ENCODE measurements at places on chromosomes 5 and 9. TPM values are rescaled to one million over a fixed set of nuclear protein-coding genes. Genes with fewer than 3 reads are reported as not detected.

DNA sequence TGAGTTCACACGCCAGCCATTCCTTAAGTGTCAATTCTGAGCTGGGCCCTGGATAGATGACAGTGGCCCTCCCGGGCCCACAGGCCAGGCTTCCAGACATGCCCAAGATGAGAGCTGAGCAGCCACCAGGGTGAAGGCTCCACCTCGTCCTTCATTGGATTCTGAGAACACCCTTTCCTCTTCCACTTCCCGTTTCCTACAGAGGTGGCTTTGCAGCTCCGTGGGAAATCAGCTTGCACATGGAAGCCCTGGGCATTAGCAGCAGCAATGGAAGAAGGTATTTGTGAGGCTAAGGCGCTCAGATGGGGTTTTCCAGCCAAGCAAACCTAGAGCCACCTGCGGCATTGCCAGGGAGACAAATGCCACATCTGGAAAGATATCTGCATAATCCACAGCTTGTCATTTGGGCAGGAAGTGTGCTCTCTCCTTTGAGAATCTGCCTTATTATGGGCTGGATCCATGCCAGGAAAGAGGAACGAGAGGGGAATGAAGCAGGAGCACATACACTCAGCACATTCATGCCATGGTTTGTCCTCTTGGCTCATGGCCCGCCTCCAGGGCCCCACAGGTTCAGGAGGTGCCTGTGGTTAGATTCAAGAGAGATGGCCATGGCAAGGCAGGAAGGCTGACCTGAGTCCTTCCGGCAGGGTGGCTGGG, 34.1 kb downstream of the CFAP77 start:
- no peak overlapping the region for H3K27ac ChIP-seq
- H3K4me1 ChIP-seq, result no peaks in the 10 kb centered on the region
- H3K36me3 ChIP-seq, result no peaks in the 10 kb centered on the region
- peaks cover 69% of the 10 kb centered on the region for H3K27me3 ChIP-seq
- no peak overlapping the region for H3K4me3 ChIP-seq

DNA sequence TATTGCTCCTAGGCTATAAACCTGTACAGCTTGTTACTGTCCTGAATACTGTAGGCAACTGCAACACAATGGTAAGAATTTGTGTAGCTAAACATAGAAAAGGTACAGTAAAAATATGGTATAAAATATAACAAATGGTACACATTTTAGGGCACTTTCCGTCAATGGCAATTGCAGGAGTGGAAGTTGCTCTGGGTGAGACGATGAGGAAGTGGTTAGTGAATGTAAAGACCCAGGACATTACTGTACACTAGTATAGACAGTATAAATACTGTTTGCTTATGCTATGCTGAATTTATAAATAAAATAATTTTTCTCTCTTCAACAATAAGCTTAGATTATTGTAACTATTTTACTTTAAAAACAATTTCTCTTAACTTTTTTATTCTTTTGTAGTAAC, 15.6 kb upstream of the ADRB2 start:
- no peak overlapping the region for H3K4me3 ChIP-seq
- H3K27ac ChIP-seq, result no peak overlapping the region
- H3K4me1 ChIP-seq, result peaks cover 2% of the 10 kb centered on the region
- no peak for DNase-seq
- H3K36me3 ChIP-seq, result no peaks in the 10 kb centered on the region

DNA sequence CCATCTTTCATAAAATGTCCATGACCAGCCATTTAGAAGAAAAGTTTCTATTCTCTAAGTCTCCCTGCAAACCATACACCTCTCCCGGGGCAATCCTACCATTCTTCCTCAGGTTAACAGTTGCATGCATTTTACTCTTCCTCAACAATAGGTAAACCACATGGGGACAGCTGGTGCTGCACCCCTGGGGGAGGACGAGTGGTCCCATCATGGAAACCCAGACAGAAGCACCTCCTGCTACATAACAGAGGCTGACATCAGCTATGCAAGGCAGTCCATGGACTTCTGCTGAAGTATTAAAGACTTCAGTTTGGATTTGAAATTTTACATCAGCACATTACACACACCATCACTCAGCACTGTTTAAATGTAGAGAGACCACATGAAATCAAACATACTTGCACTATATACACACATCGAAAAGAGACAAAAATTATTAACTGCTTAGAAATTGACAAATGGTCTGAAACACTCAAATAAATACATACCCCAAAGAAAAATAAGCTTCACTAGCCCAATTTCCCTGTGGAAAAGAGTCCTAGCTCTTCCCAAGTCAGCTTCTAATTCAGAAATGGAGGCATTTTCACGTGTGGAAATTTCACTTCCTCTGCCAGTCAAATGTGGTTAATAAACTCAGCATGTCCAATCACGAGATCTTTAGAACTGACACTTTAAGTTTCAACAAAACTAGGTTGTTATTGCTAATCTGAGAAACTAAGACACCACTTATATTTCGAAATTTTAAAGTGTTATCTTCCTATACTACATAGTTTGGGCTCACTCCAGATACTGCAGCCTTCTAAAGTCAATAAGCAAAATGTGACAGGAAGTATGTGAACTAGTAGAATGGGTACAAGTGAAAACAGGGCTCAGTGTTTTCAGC, 173.4 kb downstream of the ROR2 start:
- peaks cover 70% of the 10 kb centered on the region for H3K4me1 ChIP-seq
- no peak overlapping the region for H3K27ac ChIP-seq
- H3K27me3 ChIP-seq, result no peaks in the 10 kb centered on the region
- no peak overlapping the region for H3K4me3 ChIP-seq
- peak; percentile 64 for DNase-seq

DNA sequence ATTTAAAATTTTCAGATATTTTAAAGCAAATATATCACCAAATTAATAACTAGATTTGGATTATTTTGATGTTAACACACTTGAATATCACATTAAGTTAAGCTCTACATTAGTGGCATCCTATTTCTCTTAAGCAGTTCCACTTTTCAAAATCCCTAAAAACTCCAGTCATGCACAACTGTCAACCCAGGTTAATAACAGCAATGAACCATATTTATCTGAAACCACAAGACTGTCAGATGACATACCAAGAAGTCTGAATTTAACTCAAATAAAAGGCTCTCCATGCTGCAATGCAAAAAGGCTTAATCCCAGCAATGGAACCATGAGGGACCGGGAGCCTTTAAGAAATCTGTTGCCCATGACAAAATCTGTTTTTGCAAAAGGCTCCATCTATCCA, 27.5 kb downstream of the FNIP1 start:
- DNase-seq, result no peak
- no peak overlapping the region for H3K4me3 ChIP-seq
- no peaks in the 10 kb centered on the region for H3K27me3 ChIP-seq
- no peaks in the 10 kb centered on the region for H3K36me3 ChIP-seq

Gene IL13
- not detected for total RNA-seq

Gene CER1
- not detected for total RNA-seq

Gene PTGER4
- total RNA-seq, result 44.6 TPM

Gene NIM1K
- total RNA-seq, result 2.3 TPM

Gene NRG2
- total RNA-seq, result 3.8 TPM
